ENCODE measurements at places on chromosomes 2 and 18.

- no peak for DNase-seq
These were observed 337.1 kb downstream of the DYSF start for GRCh38 chr2:71790226-71791060.

GRCh38 chr2:62663920-62664795 lies 41.4 kb upstream of the EHBP1 start:
- no peak for DNase-seq

GRCh38 chr18:52228166-52228565 lies 111.8 kb upstream of the DCC start:
- DNase-seq = no peak

- DNase-seq = no peak
These were observed 545.8 kb downstream of the BCL11A start for GRCh38 chr2:60007671-60008070.
